ELF-1 (cell line): ENCODE measurements at places on chromosomes 11 and 22.

- no peak for DNase-seq
These were observed 880.6 kb downstream of the NTM start for GRCh38 chr11:132251061-132251460.

DNA sequence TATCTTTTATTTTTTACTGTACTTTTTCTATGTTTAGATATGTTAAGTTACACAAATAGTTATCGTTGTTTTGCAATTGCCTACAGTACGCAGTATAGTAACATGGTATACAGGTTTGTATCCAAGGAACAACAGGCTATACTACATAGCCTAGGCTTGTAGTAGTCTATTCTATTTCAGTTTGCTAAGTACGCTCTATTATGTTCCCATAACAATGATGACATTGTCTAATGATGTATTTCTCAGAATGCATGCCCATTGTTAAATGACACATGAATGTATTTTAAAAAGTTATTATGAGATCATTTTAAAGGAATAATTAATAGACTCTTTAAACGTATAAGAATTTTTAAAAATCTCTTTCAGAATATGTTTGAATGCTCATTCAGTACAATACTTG, 696.7 kb upstream of the CCDC90B start:
- DNase-seq = no peak

- no peak for DNase-seq
These were observed 36.1 kb upstream of the CLPB start for GRCh38 chr11:72470386-72470785.

DNA sequence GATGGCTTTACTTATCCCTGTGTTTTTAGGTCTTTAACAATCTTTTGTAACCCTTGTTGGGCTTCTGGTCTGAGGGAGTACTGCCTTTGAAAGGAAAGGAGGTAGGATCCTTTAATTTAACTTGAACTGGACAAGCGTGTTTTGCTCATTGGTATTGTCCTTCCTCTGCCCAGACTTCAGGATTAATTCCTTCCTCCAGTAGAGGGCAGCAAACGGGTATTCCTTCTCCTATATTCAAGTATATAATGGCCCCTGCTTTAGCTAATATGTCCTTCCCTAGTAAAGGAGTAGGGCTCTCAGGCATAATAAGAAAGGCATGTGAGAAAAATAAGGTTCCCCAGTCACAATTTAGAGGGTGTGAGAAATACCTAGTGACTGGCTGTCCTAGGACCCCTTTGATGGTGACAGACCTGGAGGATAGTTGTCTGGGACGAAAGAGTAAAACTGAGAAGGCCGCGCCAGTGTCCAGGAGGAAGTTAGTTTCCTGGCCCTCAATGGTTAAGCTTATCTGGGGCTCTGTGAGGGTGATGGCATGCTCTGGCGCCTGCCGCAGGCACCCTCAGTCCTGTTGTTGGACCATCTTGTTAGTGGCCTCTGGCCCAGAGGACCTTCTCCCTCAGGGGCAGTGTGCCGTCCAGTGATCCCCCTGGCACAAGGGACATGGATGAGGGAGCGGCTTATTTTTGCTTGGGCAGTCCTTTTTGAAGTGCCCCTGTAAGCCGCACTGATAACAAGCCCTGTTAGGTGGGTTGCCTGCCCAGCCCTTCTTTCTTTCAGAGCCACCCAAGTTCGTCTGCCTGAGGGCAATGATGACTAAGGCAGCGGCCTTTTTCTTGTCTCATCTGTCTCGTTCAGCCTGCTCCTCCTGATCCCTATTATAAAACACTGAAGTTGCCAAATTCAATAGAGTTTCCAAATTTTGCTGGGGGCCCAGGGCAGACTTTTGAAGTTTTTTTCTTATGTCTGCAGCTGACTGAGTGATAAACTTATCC, 51.8 kb downstream of the C11orf71 start:
- peak; percentile 85 for DNase-seq

- DNase-seq = peak; percentile 76
These were observed 80.3 kb downstream of the ETS1 start for GRCh38 chr11:128506999-128507611.

DNA sequence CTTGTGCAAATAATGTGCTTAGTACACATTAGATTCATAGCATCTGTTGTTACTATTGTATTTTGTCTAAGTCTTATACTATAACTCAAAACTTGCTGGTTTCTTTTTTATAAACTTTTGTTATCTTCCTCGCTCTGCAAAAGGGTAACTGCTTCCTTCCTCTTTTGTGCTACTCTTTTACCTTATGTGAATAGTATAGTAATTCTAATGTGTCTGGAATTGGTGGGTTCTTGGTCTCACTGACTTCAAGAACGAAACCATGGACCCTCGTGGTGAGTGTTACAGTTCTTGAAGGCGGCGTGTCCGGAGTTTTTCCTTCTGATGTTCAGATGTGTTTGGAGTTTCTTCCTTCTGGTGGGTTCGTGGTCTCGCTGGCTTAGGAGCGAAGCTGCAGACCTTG, 563.1 kb upstream of the LUZP2 start:
- no peak for DNase-seq
